ENCODE measurements at places on chromosomes 11 and 22. TPM values are rescaled to one million over a fixed set of nuclear protein-coding genes. Genes with fewer than 3 reads are reported as not detected.

GRCh38 chr11:24295360-24295759, 201.5 kb upstream of the LUZP2 start:
- no peak for DNase-seq

GRCh38 chr11:43546561-43547429, 133.7 kb upstream of the HSD17B12 start:
- DNase-seq: no peak

GRCh38 chr11:75082601-75083216, 14.0 kb downstream of the OR2AT4 start:
- DNase-seq: no peak

GRCh38 chr11:134561331-134561720, 149.3 kb upstream of the B3GAT1 start:
- DNase-seq: no peak

DNA sequence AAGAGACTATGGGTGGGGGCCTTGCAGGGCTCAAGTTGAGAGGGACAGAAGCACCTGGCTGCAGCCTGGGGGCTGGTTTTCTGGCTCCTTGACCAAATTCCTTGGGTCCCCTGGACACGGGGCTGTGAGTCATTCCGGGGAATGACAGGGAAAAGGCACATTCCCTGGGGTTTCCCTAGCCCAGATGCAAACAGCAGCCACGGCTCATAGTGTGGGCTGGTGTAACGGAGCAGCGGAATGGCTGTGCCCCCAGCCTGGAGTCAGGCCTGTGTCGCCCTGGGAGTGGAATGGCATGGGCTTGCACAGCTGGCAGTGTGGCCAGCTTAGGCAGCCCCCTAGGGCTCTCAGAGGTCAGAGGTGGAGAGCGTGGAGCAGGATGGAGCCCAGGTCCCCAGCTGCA, 77.6 kb upstream of the KCNQ1OT1 start:
- DNase-seq: peak; percentile 32

DNA sequence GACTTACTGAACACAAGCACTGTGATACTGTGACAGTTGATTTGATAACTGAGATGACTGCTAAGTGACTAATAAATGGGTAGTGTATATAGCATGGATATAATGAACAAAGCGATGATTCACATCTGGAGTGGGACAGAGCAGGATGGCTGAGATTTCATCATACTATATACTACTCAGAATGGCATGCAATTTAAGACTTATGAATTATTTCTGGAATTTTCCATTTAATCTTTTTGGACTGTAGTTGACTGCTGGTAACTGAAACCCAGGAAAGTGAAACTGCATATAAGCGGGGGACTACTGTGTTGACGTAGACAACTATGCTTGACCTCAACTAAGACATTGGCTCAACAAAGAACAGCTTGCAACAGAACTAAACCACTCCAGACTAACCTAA, 20.0 kb upstream of the NUCB2 start:
- DNase-seq: no peak

- DNase-seq: no peak
Measured at GRCh38 chr11:134745456-134745855, 333.4 kb upstream of the B3GAT1 start.

- DNase-seq: no peak
Measured at GRCh38 chr11:66861038-66861773, 4.3 kb downstream of the LRFN4 start.

GRCh38 chr22:40210818-40211217, 33.1 kb downstream of the TNRC6B start:
- no peak for DNase-seq

GRCh38 chr11:93517041-93517440, 26.1 kb downstream of the SMCO4 start:
- no peak for DNase-seq

- no peak for DNase-seq
Measured at GRCh38 chr11:64337538-64338249, 2.3 kb upstream of the CCDC88B start.

GRCh38 chr22:39528681-39529486, 3.7 kb downstream of the RPS19BP1 start:
- no peak for DNase-seq

GRCh38 chr11:111148953-111149352, 96.6 kb upstream of the POU2AF2 start:
- no peak for DNase-seq

Gene HEPN1
- total RNA-seq: not detected

Gene SYT8
- not detected for total RNA-seq

Gene MRGPRX4
- not detected for total RNA-seq

Gene UPK2
- 0.25 TPM for total RNA-seq

Gene AIFM3
- 1.5 TPM for total RNA-seq

Gene MOGAT2
- total RNA-seq: not detected

Gene RHOD
- total RNA-seq: 97.0 TPM

Gene OR52E8
- total RNA-seq: not detected

Gene PDE2A
- 4.3 TPM for total RNA-seq

Gene PRG2
- 0.33 TPM for total RNA-seq

Gene WNT11
- total RNA-seq: 0.21 TPM
